ENCODE measurements at places on chromosomes 4 and X.

GRCh38 chrX:11577603-11578002 lies 88.1 kb downstream of the ARHGAP6 start:
- no peak for DNase-seq

GRCh38 chr4:141027421-141027820 lies 105.8 kb downstream of the RNF150 start:
- no peak for DNase-seq

DNA sequence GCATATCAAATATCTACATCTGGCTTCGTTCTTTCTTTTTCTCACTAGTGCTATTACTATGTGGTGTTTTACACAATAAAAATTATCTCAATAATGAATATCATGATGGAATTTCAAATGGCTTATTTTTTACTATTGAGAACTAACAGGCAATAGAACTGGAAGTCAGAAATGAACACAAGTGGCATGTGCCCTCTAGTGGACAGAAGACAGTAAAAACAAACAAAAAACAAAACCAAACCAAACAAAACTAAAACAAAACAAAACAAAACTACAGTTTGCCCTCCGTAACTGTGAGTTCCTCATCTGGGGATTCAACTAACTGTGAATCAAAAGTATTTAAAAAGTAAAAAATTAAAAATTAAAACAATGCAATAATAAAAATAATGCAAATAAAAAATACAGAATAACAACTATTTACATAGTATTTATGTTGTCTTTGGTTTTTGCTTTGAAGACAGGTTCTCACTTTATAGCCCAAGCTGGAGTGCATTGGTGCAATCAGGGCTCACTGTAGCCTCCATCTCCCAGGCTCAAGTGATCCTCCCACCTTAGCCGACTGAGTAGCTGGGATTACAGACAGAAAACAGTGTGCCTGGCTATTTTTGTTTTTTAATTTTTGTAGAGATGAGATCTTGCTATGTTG lies 195.6 kb upstream of the TACR3 start:
- no peak for DNase-seq

GRCh38 chr4:116515959-116516358 lies 569.4 kb downstream of the TRAM1L1 start:
- DNase-seq: no peak

DNA sequence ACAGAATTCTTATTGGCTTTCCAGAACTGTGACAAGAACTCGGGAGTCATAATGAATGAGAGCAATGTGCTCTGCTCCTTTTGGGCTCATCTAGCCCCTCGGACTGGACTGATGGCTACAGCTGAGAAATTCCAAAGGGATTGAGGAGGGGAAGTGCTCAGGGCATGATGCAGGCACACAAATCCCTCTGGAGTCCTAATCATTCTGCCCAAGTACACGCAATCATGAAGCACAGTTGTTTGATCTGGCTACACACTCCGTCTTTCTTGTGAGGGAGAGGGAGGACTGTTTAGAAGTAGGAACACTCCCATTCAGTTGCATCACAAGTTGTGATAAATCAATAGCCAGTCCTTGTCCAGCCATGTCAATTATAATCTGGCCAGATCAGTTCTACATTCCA lies 237.5 kb downstream of the COL25A1 start:
- no peak for DNase-seq

DNA sequence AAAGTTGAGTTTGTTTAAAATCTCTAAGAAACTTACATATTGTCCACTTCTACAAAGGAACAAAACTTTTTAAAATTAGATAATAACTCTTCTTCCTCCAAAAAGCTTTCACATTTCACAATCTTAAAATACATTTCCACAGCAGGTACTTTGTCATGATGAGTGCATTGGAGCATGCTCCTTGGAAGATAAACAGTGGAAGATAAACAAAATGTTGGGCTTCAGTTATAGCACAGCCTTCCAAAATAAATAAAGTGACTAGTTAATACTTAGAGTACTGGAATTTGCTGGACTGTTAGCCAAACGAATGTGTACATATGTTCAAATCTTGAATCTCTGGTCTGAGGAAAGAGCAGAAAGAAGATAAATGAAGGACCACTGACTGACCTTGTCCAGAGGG lies 54.9 kb upstream of the PDE5A start:
- no peak for DNase-seq

GRCh38 chr4:72376901-72377300 lies 192.1 kb downstream of the ADAMTS3 start:
- no peak for DNase-seq

DNA sequence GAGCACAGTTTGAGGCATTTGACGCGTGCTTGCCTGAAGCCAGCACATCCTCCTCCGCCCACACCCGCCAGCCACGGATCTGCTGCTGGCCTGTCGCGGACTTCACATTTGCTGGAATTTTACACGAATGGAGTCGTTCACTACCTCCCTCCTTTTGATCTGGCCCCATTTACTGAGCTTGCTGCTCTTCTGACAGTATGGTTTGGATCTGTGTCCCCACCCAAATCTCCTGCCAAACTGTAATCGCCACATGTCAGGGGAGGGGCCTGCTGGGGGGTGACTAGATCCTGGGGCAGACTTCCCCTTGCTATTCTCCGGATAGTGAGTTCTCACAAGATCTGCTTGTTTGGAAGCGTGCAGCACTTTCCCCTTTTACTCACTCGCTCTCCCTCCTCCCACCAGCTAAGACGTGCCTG lies 19.9 kb upstream of the CPLX1 start:
- no peak for DNase-seq

DNA sequence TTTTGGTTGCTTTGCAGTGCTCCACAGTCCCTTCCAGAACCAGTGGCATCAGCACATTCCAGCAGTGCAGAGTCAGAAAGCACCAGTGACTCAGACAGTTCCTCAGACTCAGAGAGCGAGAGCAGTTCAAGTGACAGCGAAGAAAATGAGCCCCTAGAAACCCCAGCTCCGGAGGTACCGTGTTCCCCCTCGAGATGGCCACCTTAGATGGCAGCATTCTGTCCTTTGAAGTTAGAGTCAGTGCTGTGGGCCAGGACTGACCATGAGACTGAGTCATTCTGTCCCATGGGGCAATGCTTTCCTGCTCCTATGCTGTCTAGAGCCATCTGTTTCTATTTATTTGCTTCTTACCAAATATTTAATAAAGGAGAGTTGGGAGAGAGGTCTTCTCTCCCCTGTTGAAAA lies 112.3 kb downstream of the KLHL8 start:
- DNase-seq: no peak

DNA sequence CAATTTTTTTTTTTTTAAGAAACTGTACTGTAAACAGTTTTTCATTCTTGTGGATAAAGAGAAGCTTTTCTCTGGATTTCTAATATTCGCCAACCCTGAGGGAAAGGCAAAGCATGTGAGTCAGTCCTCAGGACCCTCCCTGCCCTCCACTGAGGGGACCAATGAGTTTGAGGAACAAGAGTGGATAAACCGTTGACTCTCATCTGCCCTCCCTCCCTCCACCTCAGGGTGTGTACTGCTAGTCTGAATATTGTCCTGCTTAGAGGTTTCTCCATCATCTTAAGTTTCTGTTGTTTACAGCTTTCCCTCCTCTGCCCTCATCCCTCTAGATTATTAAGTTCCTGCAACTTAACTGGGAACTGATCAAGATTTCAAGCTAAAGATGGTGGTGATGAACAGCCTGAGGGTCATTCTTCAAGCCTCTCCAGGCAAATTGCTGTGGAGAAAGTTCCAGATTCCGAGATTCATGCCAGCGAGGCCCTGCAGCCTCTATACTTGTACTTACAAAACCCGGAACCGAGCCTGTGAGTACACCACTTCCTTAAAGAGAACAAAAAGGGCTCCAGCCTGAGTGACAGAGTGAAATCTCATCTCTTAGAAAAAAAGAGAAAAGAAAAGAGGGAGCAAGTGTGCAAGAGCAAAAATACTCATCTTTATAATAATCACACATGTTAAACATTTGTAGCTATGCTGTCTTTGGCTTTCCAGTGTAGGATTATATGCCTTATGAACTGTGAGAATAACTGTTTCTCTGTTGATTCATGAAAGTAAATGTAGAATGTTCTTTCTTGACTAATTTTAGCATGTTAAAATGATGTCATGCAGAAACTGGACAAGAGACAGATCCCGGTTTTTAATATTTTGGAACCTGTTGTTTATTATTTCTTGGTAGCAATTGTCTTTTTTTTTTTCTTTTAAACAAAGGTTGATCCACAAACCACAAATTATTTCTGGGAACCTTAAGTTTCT lies 11.9 kb downstream of the CA5B start:
- no peak for DNase-seq

DNA sequence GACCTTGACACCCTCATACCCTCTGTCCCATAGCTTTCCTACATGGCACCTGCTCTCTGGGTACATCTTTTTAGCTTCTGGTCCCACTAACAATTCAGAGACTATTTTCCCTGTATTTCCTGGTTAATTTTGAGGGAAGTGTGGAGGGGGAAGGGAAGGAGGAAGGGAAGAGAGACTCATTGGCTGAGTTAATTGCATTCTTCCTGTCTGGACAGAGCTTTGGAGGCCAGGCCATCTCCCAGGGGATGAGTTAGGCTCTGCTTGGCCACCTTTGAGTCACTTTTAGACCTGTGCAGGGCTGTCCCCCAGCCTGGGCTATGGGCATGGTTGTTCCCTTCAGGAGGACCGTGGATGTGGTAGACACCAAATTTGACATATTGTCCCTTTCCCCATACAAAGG lies 167.9 kb upstream of the PGRMC2 start:
- no peak for DNase-seq

GRCh38 chr4:147823130-147823529 lies 91.2 kb downstream of the ARHGAP10 start:
- no peak for DNase-seq

DNA sequence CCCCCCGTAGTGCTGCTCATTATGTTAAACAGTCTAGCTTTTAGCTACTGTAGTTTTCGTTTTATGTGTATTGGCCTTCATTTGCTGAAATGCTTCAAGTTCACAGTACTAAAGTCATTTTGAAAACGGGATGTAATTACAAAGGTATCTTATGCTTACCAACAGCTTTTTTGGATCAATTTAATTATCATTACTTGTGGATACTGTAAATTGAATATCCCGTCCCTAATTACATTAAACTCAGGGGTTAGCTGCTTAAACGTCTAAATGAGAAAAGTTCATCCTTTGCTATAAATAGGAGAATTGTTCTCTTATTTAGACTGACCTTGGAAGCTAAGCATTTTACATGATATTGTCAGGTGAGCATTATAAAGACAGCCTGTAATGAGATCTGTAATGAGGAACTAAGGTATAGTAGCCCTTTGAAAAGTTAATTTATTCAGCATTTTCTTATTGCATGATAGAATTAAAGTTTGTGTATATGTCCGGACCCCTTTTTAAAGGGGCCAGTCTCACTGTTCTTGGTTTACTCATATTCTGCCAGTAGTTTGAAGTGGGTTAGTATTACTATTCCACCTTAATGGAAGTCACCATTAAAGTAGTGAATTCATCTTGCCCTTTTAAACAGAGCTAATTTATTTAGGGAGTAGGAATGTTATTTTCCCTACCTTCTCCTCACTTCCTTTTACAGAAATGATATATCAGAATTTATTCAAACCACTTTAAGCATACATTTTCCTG lies 252.6 kb downstream of the TENM3 start:
- DNase-seq: no peak

GRCh38 chr4:89619206-89619962 lies 217.6 kb downstream of the SNCA start:
- DNase-seq: no peak

GRCh38 chr4:21628916-21629610 lies 319.5 kb downstream of the KCNIP4 start:
- DNase-seq: no peak

GRCh38 chr4:108646706-108647105 lies 3.7 kb upstream of the OSTC start:
- DNase-seq: no peak

DNA sequence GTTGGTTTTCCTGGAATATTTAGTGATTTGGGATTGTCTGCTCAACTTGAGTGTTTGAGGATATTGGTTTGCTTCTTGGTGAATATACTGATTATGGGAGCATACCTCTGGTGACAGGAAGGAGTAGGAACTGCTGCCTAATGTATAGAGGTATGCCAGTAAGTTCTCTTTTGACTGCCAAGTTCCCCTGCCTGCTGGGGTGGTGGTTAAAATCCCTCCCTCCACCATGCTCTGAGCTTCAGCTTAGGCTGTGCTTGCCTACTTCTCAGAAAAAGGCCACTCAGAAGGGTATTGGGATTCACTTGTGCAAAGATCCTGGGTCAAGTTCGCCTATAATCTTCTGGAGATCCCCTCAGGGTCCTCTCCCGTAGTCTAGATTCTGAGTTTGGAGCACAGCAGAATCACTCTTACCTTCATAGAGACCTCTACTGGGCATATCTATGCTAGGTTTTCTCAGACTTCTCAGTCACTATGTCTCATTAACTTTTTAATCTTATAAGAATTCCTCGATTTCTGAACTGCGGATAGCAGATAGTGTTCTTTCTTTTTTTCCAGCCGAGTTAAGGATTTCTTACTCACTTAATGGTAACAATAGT lies 44.7 kb upstream of the DCK start:
- DNase-seq: no peak

GRCh38 chr4:27720010-27720766 lies 859.5 kb downstream of the STIM2 start:
- no peak for DNase-seq

DNA sequence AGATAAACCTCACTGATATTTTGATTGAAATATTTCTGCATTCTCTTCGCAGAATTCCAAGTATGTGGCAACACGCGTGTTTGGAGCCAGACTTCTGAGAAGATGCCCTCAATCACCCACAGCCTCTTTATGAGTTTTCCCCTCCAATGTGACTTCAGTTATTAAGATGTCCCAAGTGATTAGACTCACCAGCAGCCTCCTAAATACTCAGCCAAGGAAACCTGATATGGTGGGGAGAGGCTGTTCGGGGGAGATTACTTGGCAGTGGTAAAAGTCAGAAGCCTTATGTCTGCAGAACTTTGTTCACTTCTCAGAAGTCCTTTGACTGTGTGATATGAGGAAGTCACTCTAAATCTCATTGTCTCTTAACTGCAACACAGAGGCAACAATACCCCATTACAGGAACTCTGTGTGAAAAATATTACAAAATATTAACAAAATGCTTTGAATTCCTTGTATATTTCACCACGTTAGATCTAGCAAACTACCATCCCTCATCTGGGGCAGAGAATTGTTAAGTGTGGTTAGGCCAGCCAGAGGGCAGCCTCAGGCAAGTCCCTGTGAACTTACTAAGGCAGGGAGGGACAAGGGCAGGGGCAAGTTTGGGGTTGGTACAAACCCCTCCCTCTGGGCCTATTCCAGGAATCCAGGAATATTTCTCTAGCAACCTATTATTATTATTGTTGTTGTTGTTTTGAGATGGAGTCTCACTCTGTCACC lies 151.4 kb upstream of the USP9X start:
- no peak for DNase-seq
